ENCODE measurements at places on chromosomes 7 and 10.

DNA sequence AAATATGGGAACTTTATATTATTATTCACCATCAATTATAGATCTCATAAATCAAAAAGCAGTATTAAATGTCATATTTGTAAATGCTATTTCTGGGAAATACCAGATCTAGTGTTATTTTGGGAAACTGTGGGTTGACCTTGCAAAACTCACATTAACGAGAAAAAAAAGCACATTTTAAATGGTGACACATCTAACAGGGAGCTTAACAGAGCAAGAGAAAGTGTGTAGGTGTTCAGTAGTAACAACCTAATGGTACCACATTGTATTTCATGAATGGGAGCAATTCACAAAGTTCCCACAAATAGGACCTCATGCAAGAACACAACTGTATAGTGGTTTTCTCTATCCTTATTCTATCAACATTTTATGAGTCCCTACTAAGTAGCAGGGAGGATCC is 26.2 kb upstream of the HDAC9 start:
- no peak for DNase-seq

- no peak for DNase-seq
Observed at GRCh38 chr10:42753507-42754154, 29.0 kb upstream of the BMS1 start.

DNA sequence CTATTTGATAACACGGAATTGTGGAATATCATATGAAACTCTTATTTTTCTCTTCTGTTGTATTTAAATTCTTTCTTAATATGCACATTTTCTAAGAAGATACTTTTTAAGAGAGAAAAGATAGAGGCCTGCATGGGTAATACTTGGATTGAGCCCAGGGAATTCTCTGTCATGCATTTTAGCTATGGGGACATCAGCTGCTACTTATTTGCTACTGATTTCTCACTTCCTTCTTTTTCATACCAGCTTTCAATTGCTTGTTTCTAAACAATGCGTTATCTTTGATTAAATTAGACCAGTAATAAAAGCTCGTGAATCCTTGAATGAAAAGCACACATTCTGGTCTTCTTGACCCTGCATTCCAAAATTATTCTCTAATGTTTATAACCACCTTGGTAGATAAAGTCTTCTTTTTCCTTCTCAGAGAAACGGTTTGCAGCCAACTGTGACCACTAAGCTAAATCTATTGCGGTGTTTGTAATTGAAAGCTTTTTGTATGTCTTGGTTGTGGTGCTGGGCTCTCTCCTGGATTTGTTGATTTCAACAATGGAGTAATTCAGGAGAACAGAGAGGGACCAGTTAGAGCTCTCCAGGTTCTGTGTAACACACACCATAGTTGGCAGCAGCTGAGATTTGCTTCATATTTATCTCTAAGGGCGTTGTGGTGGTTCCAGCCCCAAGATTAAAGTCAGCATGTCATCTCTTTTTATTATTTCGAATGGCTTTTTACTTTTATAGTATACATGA is 139.3 kb downstream of the PPP1R9A start:
- no peak for DNase-seq

GRCh38 chr10:131162211-131162610 is 149.3 kb downstream of the TCERG1L start:
- DNase-seq: no peak

DNA sequence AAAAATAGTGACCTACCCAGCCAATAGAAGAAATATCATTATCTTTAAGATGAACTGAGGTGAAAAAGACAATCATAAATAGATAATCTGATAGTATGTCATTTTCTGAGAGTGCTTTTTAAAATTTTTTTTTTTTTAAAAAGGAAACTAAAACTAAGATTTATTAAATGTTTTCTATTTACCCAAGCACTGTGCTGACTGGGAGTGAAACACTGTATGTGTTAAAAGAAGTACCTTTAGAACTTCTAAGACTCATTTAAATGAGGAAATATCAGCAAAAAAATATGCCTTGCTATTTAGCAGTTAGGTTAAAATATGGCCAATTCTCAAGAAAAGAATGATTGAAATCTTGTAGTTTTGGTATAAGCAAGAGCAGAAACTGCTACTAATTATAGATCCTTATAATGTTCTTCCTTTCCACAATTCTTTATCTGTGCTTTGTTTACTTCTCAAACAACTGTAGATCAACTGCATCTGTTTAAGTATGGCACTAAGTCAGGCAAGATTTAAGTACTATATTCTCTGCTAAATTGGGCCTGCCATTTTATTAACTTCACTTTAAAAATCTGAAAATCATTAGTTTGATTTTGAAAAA is 39.5 kb upstream of the WNT2 start:
- DNase-seq: no peak

GRCh38 chr7:24755541-24756407 is 1.5 kb downstream of the GSDME start:
- DNase-seq: no peak

DNA sequence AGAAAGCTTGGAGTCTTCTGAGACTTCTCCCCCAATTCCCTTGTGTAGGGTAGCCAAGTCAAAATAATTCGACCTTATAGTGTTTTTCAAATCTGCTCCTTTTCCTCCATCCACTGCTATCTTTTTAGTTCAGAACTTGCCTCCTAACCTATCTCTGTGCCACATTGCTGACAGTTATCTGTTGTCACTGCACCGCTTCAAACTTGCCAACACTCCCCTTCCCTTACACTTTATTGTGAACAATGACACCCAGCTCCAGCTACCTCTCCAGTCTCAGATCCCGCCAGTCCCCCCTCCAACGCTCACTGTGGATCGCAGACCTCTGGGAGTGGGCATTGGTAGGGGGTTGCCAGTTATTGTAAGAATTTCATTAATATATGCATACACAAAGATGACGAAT is 16.3 kb upstream of the HPS1 start:
- DNase-seq: no peak

DNA sequence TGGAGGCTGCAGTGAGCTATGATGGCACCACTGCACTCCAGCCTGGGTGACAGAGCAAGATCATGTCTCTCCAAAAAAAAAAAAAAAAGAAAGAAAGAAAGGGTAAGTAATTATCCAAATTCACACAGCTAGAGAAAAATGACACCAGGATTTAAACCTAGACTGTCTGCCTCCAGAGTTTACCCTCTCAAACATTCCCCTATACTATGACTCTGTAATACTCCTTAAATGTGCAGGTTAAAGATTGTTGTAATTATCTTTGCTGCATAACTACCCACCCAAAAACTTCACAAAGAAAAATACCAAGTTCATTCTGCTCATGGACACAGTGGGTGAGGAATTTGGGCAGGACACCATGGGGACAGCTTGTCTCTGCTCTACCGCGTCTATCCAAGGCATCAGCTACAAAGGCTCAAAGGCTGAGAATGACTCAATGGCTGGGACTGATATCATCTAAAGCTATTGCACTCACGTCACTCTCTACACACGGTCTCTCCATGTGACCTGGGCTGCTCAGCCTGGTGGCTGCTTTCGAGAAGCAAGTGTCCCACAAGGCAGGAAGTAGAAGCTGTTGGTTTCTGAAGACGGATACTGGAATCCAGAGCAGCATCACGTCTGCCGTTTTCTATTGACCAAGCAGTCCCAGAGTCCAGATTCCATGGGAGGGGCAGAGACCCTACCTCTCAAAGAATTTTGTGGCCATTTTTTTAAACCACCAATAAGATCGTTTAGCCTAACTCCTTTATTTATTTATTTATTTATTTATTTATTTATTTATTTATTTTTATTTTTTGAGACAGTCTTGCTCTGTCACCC is 185.7 kb upstream of the AUTS2 start:
- DNase-seq: peak; percentile 44

- no peak for DNase-seq
Observed at GRCh38 chr7:84339306-84339705, 144.7 kb upstream of the SEMA3A start.

- DNase-seq: no peak
Observed at GRCh38 chr7:37433166-37433565, 15.5 kb downstream of the ELMO1 start.

DNA sequence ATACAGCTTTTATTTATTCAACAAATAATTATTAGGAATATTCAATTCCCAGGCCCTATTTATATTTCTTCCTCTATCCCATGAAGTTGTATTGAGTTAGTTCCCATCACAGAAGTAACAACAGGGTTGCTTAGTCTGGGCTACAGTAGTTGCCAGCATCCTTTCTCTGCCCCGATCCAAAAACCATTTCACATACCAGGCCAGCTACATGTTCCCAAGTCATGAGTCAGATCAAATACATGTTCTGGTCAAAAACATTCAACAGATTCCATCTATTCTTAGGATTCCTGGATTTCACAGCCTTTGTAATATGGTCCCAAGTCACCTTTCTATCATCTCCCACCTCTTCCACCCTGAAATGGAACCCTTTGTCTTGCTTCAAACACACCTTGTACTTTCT is 91.6 kb downstream of the RAB11FIP2 start:
- no peak for DNase-seq

DNA sequence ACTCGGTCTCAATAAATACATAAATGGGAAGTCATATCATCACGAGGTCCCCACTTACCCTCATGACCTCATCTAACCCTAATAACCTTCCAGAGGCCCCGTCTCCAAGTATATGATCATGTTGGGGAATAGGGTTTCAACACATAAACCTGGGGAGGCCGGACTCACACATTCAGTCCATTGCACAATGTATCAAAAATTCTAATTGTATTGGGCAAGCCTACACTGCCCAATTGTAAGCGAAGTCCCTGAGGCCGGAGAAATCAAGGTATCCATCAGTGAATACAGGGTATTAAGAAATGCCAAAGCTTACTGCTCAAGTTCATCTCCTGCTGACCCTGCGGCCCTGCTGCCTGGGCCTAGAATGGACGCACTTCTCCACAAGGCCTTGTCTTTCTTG is 69.6 kb downstream of the PARP12 start:
- no peak for DNase-seq

- no peak for DNase-seq
Observed at GRCh38 chr7:16978358-16979244, 96.8 kb upstream of the AGR3 start.

- no peak for DNase-seq
Observed at GRCh38 chr7:66377045-66377444, 171.9 kb downstream of the TPST1 start.

DNA sequence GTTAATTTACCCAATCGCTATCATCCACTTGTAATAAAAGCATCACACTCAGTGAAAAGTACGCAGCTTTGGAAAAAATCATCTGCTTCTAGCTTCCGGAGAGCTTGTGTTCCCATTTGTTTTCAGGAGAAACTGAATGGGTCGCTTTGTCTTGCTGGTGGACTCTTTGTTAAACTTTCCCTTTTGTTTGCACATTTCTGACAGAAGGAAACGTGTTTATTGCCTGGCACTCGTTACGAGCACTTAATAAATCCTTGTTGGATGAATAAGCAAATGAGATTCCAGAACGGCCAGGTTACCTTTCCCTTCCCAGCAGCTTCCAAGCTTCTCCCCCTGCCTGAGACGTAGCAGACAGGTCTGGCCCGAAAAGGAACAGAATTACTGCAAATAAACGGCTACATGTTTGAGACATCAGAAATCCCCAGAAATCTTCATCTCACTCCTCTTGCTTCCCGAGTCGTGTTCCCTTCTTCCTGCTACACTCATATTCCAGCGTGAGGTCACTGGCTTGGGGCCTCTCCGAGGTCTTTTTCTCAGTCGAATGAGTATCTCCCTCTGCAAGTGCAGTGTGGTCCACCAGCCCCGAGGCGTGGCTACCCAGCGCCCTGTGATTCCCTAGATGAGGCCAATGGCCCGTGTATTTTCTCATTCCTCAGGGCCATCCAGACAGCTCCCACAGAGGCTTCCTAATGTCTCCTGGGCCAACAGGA is 167.2 kb downstream of the FRMD4A start:
- DNase-seq: no peak

DNA sequence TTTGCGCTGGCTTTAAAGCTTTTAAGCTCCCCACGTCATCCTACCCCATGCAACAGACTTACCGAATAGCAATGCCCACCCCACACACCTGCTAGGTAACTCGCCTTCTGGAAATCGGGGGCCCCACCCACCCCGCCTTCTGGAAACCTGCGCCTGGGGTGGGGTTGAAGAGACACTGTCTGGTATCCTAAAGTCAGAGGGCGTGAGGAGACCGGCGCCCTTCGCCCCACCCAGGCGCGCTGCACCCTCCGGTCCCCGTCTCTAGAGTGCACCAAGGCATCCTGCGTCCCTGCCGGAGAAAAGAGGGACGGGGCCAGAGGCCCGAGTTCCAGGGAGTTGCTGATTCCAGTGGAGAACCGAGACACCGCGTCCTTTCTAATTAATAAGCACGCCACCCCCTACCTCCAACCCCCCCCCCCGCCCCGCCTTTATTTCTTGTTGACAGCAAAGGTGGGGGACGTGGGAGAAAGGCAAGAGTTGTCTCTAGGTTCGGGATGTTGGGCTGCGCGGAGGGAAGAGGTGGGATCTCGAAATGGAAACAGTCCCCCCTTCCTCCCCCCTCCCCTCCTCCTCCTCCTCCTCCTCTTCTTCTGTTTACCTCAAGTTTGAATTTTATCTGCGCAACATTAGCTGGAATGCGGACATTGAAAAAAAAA is 220.9 kb upstream of the MKLN1 start:
- DNase-seq: no peak

GRCh38 chr10:78472551-78472890 is 438.9 kb downstream of the RPS24 start:
- no peak for DNase-seq

Data from GM12891 (cell line).